SW480 (cell line): ENCODE measurements at places on chromosomes 16 and 17.
A peak's percentile ranks its signal among the peaks of the same experiment; 100 is the strongest.

- DNase-seq = no peak
Measured at GRCh38 chr17:34076743-34077631, 178.1 kb upstream of the CCL2 start.

DNA sequence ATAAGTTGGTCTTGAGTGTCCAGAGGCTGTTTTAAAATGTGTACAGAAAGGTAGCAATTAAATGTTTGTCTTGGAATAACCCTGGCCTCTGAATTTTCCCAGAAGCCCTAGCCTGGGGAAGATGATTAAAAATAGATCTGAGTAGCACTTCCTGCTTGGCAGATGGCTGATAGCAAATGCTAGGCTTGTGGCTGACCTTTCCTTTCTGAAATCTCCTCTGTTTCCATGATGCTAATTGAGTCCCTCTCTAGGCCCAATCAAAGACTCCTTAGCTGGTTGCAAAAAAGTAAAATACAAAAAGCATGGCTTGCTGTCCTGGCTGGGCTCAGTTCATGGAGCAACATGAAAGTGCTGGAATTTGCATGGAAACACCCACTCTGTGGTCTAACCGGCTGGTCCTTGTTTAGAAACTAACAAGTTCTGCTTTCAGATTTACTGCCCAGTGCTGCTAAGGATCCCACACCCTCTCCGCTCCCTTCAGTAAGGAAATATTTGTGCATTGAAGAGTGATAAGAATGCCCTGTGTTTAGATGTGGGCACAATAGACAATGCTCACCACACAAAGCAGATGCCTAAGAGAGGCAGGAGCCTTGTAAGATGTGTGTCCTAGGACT is 40.8 kb downstream of the YPEL2 start:
- peak; percentile 16 for DNase-seq

- no peak for DNase-seq
Measured at GRCh38 chr16:50313596-50314478, 47.5 kb downstream of the ADCY7 start.

DNA sequence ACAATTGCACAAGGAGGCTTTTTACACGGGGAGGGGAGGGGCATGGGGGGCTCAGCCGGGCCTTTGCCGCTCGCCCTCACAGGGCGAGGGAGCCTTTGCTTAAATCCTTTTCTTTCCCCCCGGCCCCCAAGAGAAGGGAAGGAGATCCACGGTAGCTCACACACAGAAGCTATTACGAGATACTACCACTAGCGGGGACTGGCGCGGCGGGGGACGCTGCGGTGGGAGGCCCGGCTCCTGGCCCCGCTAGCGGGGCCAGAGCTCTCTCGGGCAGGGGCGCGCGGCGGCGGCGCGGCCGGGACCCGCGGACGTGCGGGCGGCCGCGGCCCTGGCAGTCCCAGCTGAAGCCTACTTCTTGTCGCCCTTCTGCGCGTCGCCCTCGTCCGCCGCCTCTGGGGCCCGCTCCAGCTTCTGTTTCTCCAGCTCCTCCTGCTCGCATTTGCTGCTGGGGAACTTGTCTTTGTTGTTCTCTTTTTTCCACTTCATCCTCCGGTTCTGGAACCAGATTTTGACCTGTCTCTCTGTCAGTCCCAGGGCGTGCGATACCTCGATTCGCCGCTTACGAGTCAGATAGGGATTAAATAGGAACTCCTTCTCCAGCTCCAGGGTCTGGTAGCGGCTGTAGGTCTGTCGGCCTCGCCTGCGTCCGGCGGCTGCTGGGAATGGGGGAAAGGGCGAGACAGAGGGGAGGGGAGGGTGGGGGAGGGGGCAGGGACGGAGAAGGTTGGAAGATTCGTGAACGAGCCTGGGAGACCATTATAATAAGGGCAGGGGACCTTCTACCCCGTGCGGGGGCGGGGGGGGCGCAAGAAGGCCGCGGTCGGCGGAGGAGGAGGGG is 2.0 kb downstream of the HOXB8 start:
- DNase-seq = peak; percentile 59

GRCh38 chr17:2854143-2855055 is 58.2 kb downstream of the RAP1GAP2 start:
- DNase-seq = no peak

DNA sequence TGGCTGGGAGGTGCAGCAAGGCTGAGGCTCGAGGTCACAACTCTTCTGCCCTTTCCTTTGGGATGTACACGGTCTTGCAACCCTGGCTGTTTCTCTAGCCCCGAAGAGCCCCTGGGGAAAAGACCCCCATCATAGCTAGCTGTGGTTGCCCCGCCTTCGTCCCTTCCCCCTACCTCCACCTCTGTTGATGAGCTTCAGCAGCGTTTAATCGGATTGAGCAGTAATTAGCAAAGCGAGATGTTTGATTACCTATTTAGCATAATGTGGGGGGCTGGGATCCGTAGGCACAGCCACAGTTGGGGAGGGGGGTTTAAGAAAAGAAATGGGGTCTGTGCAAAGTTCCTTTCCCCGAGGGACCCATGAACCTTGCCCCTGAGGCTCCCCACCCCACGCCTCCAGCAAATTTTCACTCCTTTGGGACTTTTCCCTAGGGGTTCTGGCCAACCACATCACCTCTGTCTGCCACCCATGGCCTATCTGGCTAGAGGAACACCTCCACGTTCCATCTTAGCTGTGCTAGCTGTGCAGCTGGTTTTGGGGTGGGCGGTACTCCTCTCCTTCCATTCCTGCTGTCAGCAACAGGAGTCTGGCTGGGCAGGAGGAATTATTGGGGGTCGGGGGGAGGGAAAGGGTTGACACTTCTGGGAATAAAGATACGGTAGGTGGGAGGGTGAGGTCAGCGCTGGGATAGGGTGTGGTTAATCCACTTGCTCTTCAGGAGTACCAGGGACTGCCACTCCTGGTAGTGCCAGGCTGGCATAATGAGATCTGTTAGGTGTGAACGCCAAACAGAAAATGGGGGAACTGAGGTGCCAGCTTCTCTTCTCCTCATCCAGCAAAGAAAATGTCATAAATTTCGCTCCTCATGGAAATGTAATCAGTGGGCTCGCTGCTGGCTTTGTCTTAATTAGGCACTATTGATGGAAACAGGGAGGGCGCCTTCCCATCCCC is 1.3 kb upstream of the DNAH2 start:
- DNase-seq = no peak

- DNase-seq = no peak
Measured at GRCh38 chr16:22419908-22420307, 45.5 kb upstream of the CDR2 start.

DNA sequence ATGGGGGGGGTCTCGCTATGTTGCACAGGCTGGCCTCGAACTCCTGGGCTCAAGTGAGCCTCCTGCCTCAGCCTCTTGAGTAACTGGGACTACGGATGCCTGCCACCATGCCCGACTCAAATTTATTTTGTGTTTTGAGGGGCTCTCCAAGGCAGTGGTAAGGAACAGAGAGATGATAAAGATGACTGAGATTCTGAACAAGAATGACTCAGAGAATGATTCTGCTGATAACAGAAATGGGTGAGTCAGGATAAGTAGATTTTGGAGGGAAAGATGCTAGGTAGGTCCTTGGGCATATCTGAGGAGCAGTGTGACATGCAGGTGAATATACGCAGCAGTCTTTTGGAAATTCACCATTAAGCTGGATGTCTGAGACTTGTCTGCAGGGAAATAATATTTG is 2.6 kb downstream of the TMEM220 start:
- DNase-seq = no peak

GRCh38 chr16:78871241-78871640 is 729.3 kb downstream of the MAF start:
- no peak for DNase-seq

DNA sequence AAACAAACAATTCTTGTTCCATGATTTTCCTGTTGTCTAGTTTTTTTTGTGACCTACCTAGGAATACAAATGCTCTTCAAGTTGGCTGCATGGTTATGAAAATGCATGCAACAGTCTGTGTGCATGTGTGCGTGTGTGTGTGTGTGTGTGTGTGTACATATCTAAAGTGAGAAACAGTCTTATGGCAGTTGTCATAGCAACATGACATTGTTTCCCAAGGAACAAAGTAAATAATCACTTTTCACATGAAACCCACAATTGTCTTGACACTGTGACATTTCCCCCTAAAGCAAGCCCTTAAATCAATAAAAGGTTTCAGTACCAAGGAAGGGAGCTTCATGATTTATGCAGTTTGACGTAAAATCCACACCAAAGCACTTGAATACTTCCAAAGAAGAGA is 758.4 kb downstream of the CDH8 start:
- DNase-seq = no peak

DNA sequence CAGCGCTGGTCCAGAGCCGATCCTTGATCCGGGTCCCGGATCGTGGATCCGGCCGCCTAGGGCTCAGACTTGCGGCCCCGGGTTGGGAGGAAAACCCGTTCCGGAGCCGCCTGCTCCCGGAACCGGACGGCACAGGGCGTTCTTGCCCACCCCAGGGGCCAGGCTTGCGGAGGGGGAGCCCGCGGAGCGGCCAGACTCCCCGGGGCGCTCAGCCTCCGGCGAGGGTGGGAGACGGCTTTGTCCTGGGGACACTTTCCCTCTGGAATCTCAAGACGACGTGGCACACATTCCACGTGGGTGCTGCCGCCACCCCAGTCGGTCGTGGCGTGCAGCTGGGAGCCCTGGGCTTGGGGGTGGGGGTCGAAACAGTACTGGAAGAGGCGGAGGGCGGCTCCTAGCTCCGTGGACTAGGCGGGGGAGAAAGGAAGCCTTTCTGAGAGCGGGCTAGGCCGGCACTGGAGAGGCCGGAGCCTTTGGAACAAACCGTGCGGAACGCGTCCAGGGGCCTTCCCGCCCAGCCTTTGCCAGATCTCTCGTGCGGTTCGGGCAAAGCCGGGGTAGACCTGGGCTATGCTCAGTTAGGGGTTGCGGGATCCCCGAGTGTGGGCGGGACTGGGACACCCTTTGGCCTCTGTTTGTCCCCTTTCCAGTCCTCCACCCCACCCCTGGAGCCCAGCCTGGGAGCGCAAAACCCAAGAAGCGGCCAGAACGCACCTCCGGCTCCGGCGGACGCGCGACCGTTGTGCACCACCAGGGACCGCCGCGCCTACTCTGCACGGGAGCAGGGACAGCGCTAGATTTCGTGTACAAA is 26.5 kb downstream of the SREBF1 start:
- DNase-seq = no peak

DNA sequence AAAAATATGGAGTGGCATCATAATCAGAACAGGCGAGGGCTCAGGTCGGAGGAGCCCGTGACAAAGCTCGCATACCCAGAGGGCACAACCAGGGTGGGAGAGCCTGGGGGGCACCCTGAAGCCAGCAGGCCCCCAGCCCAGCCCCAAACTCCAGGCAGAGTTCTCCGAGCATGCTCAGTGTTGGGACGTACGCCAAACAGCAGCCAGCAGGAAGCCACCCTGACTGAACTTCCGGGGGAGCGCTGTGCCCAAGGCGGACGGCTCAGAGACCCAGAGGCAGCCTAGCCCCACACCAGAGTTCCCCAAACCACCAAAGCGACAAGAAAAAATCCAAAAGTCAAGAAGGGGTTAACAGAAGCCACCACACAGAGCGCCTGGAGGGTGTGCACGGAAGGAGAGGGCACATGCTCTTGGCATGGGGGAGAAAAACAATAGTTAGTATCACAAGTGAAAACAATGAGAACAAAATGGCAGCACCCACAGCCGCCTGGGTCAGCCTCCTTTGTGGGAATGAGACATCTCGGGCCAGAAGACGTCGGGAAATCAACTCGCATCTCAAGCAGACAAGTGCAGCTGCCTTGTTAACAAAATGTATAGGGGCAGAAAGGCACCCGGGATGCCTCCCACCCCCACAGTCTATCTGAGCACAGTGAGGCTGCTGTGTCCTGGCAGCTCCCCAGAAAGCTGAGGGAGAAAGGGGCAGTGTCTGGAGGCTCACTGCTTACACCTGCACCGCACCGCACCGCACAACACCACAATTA is 11.9 kb downstream of the EXOC7 start:
- no peak for DNase-seq

GRCh38 chr17:74646231-74646630 is 22.7 kb upstream of the CD300E start:
- DNase-seq = peak; percentile 39

DNA sequence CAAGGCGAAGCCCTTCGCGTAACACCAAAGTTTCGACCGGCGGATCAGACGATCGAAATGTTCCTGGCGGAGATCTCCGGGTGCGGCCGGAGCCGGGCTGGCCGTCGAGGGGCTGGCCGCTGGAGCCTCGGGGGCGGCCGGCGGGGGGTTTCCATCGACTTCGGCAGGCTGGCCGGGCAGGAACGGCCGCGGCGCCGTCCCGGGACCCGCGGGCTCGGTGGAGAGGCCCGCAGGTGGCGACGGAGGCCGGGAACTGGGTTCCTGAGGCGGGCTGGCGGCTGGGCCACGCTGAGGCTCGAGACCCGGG is 1.1 kb downstream of the EPOP start:
- no peak for DNase-seq

DNA sequence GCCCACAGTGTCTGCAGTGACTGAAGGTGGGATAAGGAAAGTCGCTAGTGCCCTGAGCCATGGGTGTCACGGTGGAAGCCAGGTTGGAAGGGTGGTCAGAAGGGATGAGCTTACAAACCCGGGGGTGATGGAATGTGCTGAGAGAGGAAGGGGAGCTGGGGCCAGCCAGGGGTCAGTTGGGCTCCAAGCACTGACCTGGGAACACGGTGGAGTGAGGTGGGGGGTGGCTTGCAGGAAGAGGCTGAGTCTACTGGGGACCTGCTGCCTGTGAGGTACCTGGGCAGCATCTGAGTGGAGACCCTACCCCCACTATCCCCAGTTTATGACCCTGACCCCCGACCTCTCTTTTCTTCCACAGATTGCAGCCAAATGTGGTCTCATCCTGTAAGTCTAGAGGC is 3.1 kb downstream of the TMEM92 start:
- no peak for DNase-seq

DNA sequence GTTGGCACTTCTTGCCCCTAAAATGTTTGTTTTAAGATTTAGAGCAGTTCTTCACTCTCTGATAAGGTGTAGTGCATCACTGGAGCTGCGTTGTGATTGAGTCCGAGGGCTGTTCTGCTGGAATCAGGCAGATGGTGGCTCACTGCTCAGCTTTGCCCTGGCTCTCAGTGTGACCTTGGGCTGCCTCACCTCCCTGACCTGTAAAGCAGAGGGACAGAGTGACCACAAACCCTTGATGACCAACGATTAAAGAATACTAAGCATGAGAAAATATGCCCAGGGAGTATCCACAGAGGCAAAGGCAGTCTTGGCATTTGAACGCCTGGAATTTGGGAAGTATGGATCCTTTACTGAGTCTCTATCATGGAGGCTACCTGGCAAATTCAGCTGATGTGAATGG is 18.1 kb downstream of the CMIP start:
- DNase-seq = no peak

GRCh38 chr17:40615068-40615840 is 32.4 kb downstream of the SMARCE1 start:
- DNase-seq = peak; percentile 78

- DNase-seq = no peak
Measured at GRCh38 chr17:80857756-80858171, 133.9 kb upstream of the CHMP6 start.

GRCh38 chr17:65557349-65558310 is 3.8 kb downstream of the AXIN2 start:
- peak; percentile 89 for DNase-seq

DNA sequence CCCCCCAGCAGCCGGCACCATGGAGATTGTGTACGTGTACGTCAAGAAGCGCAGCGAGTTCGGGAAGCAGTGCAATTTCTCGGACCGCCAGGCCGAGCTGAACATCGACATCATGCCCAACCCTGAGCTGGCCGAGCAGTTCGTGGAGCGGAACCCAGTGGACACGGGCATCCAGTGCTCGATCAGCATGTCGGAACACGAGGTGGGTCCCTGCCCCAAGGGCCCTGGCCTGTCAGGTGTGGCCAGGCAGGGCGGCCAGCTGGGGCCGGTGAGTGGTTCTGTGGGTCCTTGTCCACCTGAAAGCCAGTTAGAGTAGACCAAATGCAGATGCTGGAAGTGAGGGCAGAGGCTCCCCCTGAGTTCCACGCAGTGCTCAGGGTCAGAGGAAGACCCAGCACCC is 7.8 kb downstream of the DNAI2 start:
- no peak for DNase-seq
